ENCODE measurements at places on chromosomes 4 and X.

DNA sequence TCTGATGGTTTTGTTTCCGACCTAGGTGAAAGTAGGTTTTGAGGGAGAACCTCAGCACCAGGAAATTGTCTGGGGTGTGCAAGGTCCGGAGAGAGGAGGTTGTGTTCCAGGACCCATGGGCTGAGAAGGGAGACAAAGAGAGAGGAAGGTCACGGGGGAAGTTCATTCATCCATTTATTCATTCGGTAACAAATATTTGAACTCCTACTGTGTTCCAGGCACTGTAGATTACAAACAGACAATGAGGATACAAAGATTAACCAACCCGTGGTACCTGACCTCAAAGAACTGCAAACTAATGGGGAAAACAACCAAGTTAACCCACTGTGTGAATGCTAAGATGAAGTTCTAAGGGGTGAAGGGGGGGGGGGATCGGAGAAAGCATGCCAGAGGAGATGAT is 1.8 kb upstream of the GPC3 start:
- DNase-seq: no peak

- DNase-seq: no peak
These were observed 112.7 kb downstream of the PPP4R3C start for GRCh38 chrX:27350476-27350875.

- no peak for DNase-seq
These were observed 120.4 kb downstream of the NSUN7 start for GRCh38 chr4:40870150-40870549.

- no peak for DNase-seq
These were observed 17.2 kb upstream of the POLA1 start for GRCh38 chrX:24676403-24677024.

- no peak for DNase-seq
These were observed 10.1 kb upstream of the FGG start for GRCh38 chr4:154622598-154622997.

GRCh38 chr4:141680060-141680459 is 43.7 kb downstream of the IL15 start:
- no peak for DNase-seq

DNA sequence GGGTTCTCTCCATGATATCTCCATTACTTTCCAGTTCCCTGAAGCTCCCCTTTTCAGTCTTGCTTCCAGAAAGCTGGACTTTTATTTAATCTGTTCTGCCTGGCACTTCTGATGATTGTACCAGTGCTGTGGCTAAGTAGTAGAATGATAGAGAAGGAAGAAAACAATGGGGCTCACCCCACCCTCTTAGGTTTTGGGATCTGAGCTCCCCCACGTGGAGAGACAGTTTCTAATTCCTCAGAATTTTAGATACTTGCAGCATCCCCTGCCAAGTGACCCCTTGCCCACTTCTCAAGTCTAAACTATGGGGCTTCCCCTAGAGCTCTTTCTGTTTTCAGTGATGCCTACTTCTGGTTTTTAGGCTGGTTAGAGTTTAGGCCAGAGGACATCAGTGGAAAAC is 73.9 kb downstream of the GC start:
- no peak for DNase-seq

DNA sequence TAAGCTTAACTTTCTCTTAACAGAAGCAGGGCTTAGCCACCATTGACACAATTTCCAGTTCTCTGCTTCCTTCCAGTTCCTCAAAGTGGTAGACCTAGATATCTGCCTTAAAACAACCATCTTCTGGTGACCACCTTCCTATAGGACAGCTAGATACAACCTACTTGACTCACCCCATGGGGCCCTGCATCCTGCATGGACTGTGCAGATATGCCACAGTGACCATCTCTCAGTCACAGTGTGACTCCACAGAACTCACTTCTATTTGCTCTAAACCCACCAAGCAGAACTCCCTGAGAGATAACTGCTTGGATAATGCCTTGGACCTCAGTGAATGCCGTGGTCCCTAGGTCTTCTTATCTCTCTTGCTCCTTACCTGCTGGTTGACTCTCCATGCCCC is 621.6 kb downstream of the IQCM start:
- no peak for DNase-seq

GRCh38 chrX:7139202-7140081 is 8.1 kb upstream of the STS start:
- no peak for DNase-seq

DNA sequence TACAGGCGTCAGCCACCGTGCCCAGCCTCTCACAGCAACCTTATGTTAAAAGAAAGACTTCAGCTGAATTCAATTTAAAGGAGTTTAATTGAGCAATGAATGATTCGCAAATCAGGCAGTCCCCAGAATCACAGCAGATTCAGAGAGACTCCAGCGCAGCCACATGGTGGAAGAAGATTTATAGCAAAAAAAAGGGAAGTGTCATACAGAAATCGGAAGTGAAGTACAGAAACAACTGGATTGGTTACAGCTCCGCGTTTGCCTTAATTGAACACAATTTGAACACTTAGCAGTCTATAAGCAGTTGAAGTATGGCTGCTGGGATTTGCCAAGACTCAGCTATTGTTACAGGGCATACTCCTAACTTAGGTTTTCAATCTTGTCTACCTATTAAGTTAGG is 19.8 kb downstream of the CENPVL3 start:
- no peak for DNase-seq

- no peak for DNase-seq
These were observed 210.7 kb downstream of the PPP1R2C start for GRCh38 chrX:42567268-42567667.

DNA sequence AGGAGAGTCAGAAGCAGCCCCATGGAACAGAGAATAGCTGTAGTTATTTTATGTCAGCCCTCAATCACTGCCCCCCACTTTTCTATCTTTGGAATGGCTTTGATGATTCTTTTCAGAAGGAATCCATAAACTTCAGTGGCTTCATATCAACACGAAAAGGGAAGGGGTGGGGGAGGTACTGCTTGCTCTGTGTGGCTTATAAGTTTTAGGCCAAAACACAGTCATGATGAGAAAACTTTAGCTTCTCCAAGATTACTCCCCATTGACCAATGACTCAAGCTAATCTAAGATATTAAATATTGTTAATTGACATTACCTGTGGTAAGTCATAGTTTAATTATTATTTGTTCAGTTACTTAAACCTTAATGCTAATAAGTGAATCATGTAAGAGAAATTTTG is 669.6 kb upstream of the FAM241A start:
- DNase-seq: no peak

- no peak for DNase-seq
These were observed 68.4 kb downstream of the TAPT1 start for GRCh38 chr4:16157609-16158503.

DNA sequence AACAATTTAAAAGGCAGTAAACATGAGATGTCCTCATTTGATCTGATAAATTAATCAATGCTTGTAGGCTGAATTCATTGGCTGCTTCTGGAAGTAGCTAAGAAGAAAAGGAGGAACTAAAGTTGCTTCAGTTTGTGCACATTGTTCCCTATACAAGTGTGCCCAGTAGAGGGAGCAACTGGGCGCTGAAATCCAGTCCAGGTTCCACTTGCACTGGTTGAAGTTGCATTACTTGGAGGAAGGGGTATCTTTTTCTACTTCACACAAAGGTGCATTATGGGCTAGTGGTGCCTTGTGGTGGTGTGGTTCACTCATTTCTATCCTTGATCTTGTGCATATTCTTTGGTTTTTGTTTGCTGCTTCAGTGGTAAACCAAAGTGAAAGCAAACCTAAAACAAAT is 67.9 kb upstream of the SOX3 start:
- no peak for DNase-seq

Measured in stimulated activated CD8-positive, alpha-beta memory T cell treated with anti-CD3 and anti-CD28 coated beads, Interleukin-4, amount 100 ng/mL, for 1 hour (primary cell).